ENCODE measurements at places on chromosomes 11 and 22.

GRCh38 chr22:50473855-50474671 is 772 bp downstream of the SBF1 start:
- peak; percentile 30 for DNase-seq

- peak; percentile 89 for DNase-seq
Measured at GRCh38 chr11:74449369-74449931, 17.9 kb downstream of the KCNE3 start.

DNA sequence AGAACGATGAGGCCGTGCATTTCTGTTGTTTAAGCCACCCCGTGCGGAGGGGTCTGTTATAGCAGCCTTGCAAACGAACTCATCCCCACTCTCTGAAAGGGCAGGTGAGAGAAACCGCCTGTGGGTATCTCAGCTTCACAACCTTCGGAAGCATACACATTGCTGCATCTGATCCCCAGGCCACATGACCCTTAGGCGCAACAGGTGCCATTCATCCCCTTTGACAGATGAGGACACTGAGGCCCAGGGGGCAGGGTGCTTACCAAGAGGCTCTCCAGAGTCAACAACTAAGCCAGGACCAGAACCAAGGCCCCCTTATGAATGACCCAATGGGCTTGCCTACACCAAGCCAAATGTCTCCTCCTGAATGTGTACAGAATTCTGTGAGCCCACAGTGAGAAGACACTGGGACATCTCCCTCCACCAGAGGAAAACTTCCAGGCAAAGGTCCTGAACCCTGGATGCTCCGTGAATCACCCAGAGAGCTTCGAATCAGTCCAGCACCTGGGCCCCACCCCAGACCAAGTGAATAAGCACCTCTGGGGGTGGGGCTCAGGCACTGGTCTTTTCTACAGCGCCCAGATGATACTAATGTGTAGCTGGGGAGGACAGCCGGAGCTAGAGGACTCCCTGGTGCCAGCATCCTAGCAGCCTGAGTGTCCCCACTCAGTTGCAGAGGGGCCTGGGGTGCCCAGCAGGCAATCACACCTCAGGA is 83.2 kb downstream of the BUD13 start:
- no peak for DNase-seq

DNA sequence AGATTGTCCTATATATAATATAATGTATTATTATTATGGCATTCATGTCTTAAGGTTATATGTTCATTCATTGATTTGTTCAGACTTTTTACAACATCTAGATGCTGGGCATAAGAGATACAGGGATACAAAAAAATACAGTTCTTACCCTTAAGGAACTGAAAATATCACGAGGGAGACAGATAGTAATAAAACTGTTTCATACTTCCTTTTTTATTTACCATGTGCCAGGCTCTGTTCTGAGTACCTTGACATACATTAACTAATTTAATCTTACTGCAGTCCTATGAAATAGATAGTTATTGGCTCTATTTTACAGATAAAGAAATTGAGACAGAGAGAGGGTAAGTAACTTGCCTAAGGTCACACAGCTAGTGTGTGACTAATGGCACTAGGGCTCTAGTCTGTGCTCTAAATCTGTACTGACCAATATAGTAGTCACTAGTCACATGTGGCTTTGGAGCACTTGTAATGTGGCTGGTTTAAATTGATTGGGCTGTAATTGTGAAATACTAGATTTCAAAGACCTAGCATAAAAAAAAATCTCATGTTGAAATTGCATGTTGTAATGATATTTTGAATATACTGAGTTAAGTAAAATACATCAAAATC is 21.3 kb downstream of the TRIM44 start:
- no peak for DNase-seq

Measured in KBM-7 (cell line).